GM12892 (cell line): ENCODE measurements at places on chromosomes 3 and 15.

DNA sequence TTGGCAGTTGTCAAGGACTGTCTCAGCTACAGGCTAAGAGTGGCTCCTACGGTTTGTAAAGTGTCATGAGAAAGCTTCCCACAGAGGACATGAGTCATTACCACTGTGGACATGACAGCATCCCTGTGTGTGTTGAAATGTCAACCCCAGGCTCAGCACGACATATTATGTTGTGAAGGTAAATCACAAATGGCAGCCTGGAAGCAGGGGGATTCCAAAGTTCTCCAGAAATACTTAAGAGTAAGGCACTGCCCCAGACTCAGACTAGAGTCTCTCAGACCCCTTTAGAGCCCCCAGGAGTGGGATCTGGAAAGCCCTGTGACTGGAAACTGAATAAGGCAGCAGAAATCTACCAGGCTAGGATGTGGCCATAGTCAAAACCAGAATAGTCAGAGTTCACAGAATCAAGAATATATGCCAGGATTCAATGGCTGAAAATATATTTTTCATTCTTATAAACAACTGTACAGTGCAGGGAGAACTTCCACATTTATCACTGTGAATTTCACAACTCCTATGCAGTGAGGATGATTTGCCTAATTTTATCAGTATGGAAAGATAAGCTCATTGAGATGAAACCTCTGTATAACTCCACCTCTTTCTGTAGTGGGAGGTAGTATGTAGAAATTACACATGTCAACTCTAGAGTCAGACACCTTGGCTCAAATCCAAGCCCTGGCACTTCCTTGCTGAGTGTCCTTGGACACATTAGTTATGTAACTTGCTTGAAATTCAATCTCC is 237.1 kb upstream of the CFAP20DC start:
- DNase-seq = no peak

DNA sequence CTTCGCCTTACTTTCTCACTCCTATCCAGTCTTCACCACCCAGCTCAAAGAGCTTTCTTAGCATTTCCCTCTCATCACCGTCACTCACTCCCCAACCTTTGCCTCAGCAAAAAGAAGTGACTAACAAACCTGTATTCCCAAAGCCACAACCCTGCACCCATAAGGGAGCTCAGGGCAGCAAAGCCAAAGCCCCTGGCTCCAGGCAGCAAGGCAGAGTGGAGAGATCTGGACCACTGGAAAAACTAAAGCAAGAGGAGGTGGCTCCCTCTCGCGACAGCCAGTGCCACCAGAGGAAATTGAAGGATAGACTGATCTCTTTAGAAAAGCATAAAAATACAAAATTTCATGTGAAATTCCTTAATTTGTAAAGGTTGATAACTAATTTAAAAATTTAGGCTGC is 25.1 kb upstream of the CDCP1 start:
- DNase-seq = no peak

DNA sequence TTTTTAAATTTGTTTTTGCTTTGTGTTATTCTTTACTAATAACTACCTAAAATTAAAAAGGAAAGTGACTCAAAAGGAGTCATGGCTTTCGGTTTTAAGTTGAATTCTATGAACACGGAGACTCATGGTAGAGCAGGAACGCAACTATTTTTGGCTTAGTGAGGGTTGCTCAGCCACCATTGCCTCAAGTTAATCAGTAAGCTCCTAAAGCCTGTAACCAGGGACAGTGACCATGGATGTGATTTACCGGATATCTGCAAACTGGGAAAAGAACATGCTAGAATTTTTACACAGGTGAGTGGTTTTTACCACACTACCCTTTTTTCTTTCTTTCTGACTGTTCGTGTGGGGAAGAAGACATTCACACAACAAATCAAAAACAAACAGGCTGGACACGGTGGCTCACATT is 11.8 kb downstream of the SLC12A8 start:
- DNase-seq = no peak

GRCh38 chr3:28948685-28949084 is 332.2 kb upstream of the RBMS3 start:
- no peak for DNase-seq

GRCh38 chr15:94621736-94622135 is 390.4 kb downstream of the MCTP2 start:
- DNase-seq = no peak

DNA sequence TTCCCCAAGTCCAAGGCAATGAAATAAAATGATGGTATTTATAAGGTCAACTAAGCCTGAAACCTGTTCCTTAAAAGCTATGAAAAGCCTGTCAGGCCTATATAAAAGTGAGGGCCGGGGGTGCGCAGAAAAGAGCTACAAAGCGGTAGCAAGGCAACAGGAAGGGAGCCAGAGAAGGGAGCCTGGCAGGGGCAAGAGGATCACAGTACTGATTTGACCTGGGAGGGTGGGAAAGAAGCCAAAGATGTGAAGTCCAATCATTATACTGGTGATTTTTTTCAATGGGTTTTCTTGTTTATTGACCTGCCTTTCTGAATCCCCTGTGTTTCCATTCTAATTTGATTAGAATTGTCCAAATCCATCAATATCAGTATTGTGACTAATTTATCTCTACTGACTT is 64.3 kb upstream of the STT3B start:
- DNase-seq = no peak

GRCh38 chr3:116096631-116097030 is 348.7 kb downstream of the LSAMP start:
- DNase-seq = no peak

DNA sequence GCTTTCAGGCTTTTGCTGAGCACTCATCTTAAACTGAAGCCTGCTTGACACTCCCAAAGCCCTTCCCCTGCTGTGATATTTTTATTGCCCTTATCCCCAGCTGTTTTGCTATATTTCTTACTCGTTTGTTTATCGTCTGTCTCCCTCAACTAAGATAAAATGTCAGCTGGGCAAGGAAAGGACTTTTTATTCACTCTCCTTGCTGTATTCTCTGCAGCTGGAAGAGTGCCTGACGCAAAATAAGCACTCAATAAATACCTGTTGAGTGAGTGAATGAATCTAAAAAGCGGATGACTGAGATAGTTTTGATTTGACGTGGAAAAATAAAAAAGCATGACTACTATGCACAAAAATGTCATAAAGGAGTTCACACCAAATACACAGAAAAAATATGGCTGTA is 84.8 kb upstream of the POMGNT2 start:
- DNase-seq = no peak

DNA sequence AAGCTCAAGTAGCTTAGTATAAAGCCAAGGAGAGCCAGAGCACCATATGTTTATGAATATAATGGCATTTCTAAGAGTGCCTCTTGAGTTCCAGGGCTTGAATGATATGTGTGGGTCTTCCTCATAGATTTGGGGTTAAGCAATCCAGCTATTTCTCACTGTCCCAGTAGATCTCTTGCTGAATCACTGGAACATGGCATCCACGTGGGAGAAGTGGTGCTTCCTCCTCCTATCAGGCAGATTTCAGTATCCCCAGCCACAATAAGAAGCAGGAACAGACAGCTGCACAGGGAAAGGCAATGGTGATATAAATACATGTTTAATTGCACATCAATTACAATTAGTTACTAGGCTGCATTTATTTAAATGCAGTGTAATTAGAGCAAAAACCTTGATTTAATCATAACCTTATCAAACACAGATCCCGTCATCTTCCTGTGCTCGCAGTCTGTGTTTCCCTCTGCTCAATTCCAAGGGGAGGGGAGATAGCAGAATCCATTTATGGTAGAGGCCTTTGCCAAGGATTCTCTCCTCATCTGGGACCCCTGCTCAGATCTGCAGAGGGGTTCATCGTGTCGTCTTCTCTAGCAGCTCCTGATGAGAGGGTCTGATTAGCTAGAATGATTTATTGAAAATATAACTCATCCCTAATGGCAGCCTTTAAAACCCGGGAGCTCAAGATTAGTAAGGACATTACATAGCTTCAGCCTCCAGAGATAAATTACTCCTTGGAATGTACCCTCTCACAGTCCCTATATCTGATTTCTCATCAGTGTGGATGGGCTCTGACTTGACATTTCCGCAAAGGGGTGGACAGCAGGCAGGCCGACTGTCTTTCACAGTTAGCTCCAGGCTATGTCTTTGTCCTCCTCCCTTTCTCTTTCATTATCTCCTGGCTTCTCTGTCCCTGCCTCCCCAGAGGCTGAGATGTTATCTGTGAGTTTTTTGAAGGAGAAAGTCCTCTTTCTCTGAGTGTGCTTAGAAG is 775.9 kb downstream of the AGBL1 start:
- DNase-seq = no peak

DNA sequence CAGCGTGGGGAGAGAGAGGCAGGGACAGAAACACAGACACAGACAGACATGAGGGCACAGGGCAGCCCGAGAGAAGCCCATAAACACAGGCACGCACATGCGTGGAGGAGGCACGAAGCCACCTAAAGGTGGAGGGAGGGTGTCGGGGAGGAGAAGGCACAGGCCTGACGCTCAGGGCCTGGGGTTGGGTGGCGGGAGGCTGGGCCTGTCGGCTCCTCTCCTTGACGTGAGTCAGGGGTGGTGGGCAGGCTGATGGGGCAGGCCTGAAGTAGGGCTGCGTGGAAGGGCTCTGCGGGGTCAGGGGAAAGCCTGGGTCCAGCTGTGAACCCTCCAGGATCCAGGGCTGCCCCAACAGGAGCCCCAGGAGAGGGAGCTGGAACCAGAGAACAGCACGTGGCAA is 74.2 kb downstream of the EPHB3 start:
- no peak for DNase-seq

DNA sequence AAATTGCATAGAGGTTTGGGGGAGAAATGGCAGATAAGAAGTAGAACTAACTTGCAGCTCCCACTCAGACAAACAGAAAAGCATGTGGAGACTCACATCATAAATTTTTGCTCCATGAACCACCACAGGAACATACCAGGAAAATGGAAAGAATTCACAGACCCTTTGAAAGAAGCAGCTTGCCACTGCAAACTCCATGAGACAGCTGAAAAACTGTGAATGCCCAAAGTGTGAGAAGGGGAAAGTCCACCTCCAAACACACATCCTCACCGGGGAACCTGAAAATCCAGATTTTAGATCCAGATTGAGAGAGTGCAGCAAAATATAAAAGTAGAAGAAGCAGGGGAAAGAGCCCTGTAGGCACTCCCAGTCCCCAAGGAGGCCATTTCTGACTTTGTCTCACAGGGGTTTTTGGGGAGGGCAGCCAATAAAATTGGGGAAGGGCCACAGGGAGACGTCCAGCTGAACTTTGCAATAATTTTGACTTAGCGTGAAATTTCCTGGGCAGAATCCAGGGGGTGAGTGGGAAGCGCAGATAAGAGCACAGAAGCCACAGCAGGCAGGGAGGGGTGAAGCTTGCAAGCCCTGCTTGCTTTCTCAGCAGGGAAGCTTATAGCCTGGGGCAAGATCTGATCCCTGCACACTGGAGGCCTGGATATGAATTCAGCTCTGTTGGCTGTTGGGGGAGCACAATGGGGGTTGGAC is 183.4 kb upstream of the UBE2E2 start:
- no peak for DNase-seq

DNA sequence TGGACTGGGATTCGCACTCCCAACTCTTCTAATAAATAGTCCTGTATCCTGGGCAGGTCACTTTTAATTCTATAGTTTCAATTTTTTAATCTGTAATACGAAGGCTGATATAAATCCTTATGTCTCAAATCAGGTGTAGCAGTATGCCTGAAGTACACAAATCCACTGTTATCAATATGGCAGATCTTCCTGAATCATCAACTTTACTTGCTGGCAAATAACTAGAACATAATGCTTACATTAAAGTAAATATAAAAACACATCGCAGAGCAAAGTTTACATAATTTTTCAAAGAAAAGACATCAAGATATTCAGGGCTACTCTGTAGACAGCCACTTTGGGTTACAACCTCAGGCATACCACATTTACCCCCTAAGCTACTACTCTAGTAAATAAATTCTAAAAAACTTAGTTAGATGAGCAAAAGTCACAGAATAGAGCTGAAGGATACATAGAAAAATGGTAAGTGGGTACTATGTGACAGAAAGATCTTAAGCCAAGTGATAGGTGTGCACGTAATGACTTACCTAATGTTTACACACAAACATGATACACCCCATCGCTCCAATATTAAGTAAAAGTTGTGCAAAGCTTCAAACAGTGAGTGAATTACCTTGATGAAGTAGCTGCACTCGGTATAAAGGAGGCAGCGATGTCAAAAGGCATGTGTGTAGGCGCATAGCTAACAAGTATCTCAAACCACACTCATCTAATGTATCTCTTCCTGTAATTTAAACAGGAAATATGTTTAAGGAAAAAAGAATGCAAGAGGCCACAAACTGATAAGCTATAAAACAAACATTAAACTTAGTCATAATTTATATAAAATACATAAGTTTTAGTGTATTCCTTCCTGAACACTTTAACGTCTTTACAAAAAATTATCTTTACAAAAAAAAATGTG is 127.9 kb downstream of the DMXL2 start:
- no peak for DNase-seq

DNA sequence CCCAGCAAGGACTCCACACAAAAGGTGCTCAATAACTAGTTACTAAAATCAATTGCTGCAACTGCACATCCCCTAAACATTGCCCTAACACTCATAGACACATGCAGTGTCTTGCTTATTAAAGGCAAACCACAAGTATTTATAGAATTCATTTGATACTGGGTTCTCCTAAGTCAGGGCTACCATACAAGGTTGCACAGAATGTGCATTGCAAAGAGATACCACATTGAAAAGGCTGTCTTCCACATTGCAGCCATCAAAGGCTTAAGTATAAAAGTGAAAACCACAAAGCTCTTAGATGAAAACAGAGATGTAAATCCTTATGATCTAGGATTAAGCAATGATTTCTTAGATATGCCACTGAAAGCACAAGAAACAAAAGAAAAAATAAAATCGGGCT is 33.6 kb upstream of the TOPAZ1 start:
- DNase-seq = no peak

- no peak for DNase-seq
Observed at GRCh38 chr3:184347321-184348056, 10.1 kb downstream of the FAM131A start.

- no peak for DNase-seq
Observed at GRCh38 chr3:32438596-32439344, 47.1 kb downstream of the CMTM7 start.

DNA sequence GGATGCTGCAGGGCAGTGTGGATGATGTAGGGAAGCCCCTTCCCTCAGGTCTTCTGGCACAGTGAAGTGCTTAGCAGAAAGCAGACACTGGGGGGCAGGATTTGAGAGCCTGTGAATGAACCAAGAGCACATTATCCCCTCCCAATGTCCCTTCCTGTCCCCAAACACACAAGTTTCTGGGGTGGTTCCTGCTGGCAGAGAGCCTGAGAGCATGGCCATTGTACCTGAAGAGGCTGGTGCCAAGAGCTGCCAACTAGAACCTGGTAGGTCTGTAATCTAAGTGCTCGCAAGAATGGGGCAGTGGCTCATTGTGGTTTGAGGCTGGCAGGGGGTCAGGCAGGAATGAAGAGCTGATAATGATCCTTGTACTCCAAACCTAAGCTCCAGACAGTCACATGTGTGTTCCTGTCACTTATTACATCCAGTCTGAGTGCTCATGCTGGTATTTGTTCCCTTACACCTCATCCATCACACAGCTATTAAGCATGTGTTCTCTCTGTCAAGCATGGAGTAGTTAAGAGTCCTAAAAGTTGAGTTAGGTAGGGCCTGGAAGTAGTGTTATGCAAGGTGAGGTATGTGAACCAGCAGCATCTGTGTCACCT is 6.7 kb upstream of the CCR1 start:
- DNase-seq = no peak
